ENCODE measurements at places on chromosomes 12 and 14.

DNA sequence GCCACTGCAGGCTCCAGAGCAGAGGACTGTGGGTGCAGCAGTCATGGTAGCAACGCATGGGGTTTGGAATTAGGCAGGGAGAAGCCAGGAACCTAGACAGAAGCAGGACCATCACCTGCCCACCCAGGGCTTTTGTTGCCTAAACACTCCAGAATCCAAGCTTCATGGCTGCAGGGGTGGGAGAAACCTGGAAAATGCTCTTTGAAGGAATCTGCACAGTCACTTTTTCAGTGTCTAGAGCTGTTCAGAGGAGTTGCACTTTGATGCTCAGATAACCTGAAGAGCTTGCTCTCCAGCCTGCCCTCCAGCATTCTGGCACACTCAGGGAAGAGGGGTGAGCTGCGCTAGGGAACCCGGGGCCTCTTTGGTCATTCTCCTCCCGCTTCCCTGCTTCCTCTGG lies 1.6 kb upstream of the CELA1 start:
- ATAC-seq = no peak

DNA sequence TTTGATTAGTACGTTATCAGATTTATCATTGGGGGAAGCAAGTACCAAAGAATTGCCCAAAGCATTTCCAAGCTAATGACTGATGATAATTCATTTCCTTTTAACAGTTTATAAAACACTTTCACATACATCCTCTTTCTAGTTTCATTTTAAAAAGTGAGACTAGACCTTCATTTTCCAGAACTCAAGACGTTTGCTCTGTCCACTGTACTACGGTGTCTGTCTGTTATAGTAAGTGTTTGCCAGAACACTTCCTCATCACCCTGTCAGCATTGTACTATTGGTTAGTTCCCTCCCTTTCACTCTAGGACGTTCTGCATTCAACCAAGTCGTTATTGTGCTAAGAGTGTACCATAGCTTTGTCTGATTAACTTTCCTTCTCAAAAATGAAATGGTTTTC lies 81.7 kb upstream of the TMEM263 start:
- ATAC-seq = no peak

DNA sequence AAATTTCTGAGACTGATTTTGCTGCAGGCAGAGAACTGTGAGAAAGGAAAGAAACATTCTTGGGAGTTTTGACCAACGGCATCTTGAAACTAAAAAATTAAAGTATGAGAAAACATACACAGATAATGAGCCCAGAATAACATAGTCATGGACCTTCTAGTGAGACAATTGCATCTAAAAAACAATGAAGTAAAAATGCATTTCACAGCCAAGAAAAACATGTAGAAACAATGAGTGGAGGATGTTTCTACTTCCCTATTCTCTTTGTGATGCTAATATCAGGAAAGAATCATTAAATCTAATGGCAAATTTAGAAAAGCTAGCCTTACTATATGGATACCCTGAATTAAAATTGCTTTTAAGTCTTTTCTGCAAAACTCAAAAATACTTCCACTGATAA lies 12.2 kb upstream of the PLEKHG7 start:
- ATAC-seq = no peak

- ATAC-seq = no peak
These were observed 9.1 kb downstream of the ABCD2 start for GRCh38 chr12:39610436-39611025.

- no peak for ATAC-seq
These were observed 513.0 kb downstream of the NAV3 start for GRCh38 chr12:78343657-78344056.

GRCh38 chr12:52043386-52044212 lies 7.6 kb upstream of the NR4A1 start:
- ATAC-seq = no peak

- peak; percentile 72 for ATAC-seq
These were observed 20.5 kb downstream of the ZDHHC22 start for GRCh38 chr14:77120771-77121743.

DNA sequence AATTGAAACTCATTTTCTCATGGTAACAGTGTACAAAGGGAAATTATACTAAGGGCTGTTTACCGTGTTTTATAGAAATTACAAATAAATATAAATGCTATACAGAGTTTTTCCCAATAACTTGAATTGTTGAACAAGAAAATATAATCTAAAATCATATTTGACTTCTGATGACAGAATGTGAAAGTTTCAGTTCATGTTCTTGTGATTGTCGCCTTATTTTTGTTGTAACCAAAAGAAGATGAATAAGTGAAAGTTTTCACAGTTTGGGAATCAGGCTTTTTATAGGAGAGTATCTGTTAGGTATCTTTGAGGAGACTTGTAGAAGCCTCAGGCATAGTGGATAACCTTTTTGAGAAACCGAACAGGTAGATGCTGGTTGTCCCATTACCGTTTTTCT lies 28.1 kb downstream of the ANO6 start:
- ATAC-seq = peak; percentile 36

DNA sequence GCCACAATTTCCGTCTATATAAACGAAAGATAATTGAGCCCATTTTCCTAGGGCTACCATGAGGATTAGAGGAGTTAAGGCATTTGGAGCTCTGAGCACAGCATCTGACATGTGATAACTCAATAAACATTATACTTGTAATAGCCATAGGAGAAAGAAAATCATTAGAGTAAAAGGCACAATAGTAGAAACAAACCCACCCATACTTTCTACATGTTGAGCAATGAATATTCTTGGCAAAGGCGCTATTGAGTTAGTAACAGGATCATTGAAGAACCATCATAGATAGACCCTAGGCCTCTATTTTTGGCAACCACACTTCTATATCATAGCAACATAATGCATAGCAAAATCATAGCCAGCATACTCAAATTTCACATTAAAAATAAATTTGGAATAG lies 664.1 kb downstream of the NOVA1 start:
- ATAC-seq = no peak

DNA sequence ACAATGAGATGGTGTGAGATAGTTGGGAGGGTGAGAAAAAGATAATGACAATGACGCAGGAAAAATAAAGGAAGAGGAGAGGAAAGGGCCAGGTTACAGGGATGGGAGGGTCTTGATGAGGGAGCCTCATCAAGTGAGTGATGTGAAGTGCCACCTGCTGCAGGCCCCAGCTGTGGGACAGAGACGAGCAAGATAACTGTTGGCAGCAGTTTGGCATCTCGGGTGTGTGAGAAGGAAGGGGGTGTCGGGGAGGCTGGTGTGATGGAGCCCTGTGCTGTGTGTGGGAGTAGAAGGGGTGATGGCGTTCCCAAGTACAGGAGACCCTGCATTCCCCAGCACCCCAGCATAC lies 11.4 kb upstream of the TAC3 start:
- peak; percentile 38 for ATAC-seq

- no peak for ATAC-seq
These were observed 23.6 kb upstream of the TCL1B start for GRCh38 chr14:95662376-95663186.

DNA sequence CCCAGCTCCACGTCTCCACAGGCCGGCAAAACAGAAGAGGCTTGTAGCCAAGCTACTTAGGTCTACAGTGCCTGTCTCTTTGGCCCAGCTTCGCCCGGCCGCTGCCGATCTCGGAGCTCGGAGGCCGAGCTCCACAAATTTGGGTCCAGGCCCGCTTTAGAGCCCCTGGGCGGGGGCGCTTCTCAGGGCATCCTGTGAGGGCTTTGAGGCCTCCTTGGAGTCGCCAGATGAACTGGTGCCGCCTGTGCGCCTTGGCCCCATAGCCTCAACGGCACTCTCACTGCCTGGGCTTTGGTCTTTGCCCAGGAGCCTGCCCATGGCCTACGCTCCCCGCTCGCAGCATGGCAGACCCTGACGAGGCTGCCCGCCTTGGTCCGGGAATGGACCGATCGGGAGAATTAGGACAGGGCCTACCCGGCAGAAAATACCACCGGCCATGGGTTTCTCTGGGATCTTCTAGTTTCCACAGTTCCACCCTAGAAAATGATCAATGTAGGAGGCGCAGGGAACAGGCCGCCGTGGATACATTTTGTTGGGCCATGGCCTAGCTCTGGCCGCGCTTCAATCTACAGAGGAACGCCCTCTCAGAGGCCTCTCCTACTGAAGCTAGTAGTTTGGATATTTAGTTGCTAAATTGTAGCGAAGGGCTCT lies 953 bp upstream of the NKX2-8 start:
- no peak for ATAC-seq

- no peak for ATAC-seq
These were observed 146.1 kb downstream of the CHST11 start for GRCh38 chr12:104602896-104603295.

DNA sequence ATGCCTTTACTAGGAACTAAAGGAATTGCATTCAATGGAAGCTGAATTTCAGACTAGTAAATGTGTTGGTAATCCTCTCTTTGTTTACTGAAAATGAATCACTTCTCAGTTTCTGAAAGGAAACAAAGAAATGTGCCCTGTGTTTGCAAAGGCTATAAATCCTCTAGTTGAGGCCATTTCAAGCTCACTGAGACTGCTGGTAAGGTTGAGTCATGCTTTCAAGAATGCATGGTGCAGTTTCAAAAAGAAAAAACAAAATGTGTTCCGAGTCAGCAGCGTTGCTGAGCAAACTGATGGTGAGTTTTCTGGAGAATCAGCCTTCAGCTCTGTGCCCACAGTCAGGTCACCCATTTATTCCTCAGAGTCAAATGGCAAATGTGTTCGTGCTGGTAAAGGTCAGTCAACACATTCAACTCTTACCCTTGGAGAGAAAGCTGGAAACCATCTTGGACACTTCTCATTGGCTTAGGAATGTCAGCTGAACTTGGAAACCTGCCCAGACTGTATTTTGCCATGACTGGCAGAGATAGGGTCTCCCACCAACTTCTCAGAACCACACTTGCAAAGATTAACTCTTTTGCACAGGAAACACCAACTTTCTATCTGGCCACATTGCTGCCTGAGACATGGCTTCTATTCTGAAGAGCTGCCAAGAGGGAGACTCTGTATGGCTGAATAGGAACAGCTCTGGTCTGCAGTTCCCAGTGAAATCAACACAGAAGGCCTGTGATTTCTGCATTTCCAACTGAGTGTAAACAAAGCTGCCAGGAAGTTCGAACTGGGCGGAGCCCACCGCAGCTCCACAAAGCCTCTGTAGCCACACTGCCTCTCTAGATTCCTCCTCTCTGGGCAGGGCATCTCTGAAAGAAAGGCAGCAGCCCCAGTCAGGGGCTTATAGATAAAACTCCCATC lies 484.4 kb downstream of the ATP23 start:
- peak; percentile 92 for ATAC-seq

DNA sequence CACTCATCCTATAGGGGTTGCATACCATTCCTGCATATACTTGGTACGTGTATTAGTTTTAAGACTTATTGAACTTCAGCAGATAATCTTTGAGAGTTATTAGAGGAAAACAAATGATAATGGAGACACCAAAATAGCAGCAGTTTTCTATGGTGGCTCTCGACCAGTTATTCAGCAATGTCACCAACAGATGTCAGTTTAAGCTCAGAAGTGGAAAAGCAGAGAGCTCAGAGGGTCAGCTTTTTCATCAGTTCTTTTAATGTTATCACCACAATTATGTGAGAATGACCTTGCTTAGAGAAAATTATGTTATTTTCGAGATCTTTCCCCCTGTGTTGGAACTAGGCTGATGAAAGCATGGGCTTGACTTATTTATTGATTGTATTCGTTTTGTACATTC lies 32.0 kb downstream of the PTPN11 start:
- no peak for ATAC-seq

DNA sequence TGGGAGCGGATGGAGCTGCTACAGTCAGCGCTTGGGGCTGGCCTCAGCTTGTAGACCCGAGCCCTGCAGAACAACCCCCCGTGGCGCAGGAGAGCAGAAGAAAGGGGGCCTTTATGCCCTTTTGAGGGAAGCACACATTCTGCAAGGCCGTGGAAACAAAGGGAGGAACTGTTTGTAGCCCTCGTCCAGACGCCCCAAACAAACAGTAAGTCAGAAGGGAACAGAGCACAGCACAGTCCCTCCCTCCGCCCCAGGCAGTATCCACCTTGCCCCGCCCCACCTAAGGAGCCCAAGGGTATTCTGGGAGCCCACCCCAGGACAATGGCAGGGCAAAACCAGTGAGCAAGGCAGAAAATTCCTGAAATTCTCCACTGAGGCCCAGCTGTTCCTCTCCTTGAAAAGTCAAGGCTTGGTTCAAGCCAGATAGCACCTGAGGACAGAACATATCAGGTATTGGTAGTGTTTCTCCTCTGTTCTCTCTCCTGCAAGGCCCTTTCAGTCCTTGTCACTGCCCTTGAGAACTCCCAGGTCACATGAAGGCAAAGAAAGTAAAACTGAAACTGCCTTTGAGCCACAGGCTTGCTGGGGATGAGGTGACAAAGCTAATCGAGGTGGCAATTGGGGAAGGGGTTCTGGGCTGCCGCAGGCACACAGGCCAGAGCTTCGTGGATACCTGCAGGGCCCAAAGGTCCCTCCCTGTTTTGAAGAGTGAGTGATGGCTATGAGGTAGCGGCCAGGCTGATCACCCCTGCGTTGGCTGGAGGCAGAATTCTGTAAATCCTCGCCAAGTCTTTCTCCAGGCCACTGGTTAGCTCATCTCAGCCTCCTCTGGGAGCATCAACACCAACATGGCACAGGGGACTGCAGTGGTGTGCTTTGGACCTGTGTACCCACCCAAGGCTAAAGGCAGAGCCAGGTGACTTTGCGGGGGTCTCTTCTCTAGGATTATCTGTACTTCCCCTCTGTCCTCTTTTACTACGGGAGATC lies 499 bp downstream of the DGLUCY start:
- ATAC-seq = peak; percentile 76

GRCh38 chr14:98259881-98260280 lies 1012.1 kb downstream of the BCL11B start:
- no peak for ATAC-seq

- ATAC-seq = no peak
These were observed 71.7 kb downstream of the TPH2 start for GRCh38 chr12:72010356-72010755.

DNA sequence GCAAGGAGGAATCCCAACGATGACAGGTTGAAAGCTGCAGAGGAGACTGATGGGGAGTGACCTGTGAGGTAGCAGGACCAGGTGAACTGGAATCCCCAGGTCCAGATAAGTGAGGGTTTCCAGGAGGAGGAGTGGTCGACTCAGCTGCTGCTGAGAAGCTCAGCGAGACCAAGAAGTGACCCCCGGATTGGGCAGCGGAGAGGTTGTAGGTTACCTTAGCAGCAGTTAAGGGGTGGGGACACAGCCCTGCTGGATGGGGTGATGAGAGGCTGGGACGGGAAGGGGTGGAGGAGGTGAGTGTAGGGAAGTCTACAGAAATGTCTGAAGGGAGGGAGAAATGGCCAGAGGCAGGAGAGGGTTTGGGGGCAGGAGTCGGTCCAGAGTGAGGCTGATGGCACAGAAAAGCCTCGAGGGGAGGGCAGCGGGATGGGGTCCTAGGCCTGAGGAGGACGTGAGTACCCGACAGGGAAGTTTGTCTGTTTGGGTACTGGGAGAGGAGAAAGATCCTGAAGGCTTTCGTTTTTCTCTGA lies 2.6 kb upstream of the RCOR1 start:
- no peak for ATAC-seq

GRCh38 chr12:92639017-92639416 lies 63.8 kb upstream of the PLEKHG7 start:
- ATAC-seq = no peak

- no peak for ATAC-seq
These were observed 32.1 kb downstream of the DICER1 start for GRCh38 chr14:95125221-95125620.

- no peak for ATAC-seq
These were observed 2.5 kb downstream of the FITM1 start for GRCh38 chr14:24132976-24133375.

GRCh38 chr12:71872972-71873371 lies 33.4 kb downstream of the TBC1D15 start:
- no peak for ATAC-seq

All from activated T-helper 17 cell treated with anti-CD3 and anti-CD28 coated beads, Interleukin-2, amount 50 U/mL, for 72 hours (primary cell).